Hematopoietic multipotent progenitor cell treated with erythropoietin and hydrocortisone succinate and interleukin-3 and kit ligand, for 8 days (in vitro differentiated cells): ENCODE measurements at places on chromosomes 6 and 20.

DNA sequence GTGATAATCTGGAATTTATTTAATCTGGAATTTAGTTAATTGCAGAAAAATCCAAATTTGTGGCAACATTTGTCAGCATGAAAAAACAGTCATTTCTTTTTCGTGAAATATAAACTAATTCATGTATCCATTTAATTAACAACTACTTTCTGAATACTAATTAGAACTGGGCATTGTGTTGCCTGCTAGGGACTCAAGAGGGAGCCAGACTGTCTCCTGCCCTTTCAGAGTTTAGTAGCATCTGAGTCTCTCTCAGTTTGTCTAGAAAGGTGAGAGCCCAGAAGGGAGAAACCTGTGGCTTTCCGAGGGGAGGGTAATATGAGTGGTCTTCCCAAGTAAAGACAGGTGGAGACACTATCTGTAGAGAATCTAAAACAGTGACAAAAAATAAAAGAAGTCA is 210.9 kb upstream of the HDDC2 start:
- peak; percentile 35 for DNase-seq

DNA sequence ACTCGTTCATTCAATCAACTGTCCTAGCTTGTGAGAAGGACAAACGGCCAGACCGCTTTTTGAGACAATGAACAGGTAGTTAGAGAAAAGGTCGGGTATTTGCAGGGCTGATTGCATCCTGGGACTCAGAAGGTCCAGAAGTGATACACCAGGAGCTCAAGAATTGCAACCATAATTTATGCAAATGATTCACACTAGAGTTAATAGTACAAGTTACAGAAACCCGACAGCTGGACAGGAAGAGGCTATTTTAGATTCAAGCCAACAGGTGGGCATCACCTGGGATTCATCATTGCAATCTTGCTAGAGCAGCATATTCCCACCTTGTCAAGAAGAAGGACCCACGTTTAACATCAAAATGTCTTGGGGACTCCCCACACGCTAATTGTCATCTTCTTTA is 83.5 kb downstream of the TNFAIP3 start:
- no peak for DNase-seq

DNA sequence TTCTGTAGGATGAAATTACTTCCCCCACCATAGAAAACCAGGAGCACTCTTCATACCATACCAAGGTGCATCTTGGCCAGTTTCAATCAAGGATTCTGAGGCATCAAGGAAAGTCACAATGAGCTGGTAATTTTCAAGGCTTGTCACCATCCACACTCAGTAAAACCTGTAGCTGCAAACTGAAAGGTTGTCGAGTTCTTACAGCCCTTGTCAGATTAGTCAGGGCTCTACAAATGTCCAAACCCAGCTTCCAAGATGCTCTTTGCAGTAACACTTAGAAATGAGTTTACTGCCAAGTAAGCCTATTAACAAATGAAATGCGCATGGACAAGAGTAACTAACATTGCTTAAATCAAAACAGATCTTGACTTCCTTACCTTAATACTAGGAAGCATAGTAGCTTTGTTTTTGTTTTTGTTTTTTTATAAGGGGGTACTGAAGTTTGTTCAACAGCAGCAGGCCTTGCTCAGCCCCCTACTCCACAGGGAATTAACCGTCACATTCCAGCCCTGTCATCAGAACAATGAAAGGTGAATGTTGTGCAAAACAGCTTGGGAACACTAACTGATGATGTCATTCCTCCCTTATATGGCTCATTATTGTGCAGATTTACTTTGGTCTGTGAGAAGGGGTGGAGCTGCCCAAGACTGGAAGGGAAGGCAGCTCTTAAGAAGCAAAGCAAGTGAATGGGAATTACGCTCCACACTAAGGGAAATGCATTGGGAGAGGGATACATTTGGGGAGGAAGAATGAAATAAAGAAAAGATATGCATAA is 49.9 kb upstream of the TMEM30A start:
- DNase-seq: no peak

DNA sequence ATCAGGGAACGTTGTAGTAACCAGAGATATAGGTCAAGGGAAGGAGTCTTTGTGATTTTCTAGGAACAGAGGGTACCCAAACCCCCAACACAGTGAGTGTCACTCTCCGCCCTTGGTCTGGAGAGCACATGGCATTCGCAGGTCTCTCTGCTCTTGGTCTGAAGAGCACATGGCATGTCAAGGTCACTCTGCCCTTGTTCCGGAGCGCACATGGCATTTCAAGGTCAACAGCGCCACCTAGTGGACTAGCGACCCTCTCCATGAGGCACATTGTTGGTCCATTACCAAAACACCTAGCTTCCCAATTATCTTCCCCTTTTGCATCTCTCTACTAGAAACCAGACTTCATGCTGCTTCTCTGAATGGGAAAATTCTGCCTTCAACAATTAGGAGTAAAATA is 260.0 kb downstream of the C6orf118 start:
- peak; percentile 60 for DNase-seq

GRCh38 chr20:57592263-57593092 is 27.7 kb downstream of the ZBP1 start:
- DNase-seq: no peak

DNA sequence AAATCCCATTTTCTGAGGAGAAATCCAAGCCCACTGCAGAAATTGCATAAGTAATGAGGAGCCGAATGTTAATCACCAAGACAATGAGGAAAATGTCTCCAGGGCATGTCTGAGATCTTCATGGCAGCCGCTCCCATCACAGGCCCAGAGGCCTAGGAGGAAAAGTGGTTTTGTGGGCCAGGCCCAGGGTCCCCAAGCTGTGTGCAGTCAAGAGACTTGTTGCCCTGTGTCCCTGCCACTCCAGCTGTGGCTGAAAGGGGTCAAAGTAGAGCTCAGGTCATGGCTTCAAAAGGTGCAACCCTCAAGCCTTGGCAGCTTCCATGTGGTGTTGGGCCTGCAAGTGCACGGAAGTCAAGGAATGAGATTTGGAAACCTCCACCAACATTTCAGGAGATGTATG is 276.6 kb downstream of the KHDRBS2 start:
- no peak for DNase-seq

GRCh38 chr20:2364044-2364443 is 16.7 kb upstream of the TGM6 start:
- no peak for DNase-seq

DNA sequence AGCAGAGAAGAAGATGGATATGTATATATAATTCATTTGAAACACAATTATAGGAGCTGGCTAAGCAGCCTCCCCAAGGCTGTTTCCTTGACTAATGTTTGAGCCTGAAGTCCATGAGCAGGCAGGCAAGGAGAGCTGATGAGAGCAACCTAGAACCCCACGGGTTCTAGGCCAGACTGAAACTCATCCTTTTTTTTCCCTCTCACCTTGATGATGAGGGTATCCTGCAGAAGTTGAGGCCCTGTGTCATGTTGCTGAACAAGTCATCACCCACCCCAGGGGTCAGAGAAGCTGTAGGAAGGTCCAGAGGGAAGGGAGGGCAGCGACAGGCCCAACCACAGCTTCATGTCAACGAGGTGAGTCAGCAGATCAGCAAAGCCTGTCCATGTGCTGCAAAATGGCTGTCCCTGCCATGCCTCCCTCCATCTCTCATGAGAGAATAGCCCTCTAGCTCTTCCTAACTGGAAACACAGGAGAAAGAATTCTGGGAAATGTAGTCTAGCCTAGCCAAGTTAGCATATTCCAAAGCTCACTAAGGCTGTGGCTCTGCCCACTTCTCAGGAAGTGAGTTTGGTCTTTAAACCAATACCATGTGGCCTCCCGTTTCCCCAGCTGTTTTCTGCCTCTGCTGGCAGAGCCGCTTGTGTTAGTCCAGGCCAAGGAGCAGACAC is 91.3 kb upstream of the DTNBP1 start:
- no peak for DNase-seq

GRCh38 chr6:6003621-6004366 is 2.9 kb downstream of the NRN1 start:
- no peak for DNase-seq

- DNase-seq: no peak
Measured at GRCh38 chr6:141212296-141212695, 920.4 kb upstream of the GJE1 start.

- DNase-seq: no peak
Measured at GRCh38 chr6:46891252-46891795, 30.4 kb downstream of the ADGRF5 start.

GRCh38 chr6:112040956-112041355 is 12.9 kb upstream of the CCN6 start:
- no peak for DNase-seq

DNA sequence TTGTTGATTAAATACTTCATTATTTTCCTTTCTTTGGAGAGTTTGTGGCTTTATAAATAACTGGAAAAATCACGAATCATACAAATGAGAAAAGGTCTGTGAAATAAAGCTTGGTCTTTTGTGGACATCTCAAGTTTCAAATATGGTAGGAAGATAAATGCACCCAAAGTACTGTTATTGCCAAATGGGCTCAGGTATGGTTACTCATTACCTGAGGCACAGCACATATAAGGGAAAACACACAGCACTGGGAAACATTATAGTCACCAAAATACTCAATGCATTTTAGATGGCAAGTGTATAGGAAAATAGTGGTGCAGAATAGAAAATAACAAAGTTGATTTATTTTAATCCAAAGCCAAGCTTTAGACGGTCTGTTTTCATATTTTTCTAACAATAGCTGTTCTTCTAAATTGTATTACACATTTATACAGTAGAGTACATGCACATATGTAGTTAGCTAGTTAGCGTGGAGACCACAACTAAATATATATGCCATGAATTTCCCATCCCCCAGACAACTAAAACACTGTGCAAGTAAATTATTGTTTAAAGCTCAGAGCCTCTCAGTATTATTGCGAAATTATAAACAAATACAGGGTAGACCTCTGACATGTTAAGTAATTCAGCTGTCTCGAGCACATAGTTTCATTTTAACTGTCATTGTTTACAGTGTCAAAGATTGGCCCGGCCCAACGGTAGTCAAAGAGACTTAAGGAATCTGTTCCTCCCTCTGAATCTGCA is 336.0 kb downstream of the SYNE1 start:
- DNase-seq: no peak

DNA sequence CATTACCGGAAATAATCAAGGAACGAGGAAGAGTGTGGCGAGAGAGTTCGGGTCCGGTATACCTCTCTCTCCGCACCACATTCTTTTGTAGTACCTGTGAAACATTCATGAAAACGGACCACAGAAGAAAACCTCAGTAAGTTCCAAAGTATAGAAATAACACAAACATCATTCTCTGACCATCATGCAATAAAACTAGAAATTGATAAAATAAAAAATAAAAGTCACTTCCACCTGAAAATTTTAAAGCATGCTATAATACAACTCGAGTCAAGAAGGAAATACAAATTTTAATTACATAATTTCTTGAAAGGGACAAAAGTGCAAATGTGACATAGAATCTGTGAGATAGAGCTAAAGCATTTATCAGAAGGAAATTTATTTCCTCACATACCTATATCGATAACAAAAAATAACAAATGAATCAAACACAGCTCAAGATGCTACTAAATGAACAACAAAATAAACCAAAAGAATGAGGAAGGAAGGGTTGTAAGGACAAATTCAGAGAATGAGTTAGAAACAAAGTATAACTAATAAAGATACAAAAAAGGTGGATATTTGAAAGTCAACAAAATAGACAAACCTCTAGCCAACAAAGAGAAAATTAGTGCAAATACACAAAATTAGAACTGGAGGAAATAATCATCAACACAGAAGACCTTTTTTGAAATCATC is 84.2 kb downstream of the TRIM27 start:
- no peak for DNase-seq

GRCh38 chr6:94005835-94006234 is 586.5 kb upstream of the EPHA7 start:
- no peak for DNase-seq

GRCh38 chr6:107106165-107106564 is 9.2 kb downstream of the BEND3 start:
- no peak for DNase-seq

DNA sequence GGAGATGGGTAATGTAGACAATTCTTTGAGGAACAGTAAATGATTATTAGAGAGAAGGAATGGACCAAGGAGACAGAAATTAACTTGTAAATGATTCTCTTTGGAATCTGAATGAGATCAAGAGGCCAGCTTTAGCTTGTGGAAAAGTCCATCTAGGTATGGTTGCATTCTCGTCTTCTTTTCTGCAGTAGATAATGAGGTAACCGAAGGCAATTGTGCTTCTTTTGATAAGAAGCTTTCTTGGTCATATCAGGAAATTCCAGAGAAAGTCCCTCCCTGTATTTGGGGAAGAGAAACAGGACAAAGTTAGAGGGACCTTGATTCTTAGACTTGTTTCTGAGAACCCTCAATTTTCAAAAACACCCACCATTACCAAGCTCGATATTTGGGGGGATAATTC is 109.1 kb upstream of the PRSS16 start:
- DNase-seq: peak; percentile 89

DNA sequence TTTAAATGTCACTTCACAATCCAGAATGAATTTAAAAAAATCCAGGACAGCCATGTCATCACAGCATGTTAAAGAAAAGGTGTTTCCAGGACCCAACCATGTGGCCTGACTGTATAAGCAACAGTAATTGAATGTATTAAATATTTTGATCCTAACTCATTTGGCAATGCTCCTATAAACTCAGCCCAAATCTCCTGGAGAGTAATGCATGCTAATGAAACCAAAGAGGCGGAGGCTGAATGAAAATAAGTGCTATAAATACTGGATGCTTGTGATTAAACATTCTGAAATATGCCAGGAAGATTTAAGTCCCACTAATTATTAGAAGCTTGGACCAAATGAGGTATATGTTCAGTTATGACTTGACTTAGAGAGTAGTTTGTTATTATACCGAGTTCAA is 486.8 kb downstream of the FRK start:
- no peak for DNase-seq

GRCh38 chr6:31397901-31398525 is 5.4 kb upstream of the MICA start:
- DNase-seq: no peak

DNA sequence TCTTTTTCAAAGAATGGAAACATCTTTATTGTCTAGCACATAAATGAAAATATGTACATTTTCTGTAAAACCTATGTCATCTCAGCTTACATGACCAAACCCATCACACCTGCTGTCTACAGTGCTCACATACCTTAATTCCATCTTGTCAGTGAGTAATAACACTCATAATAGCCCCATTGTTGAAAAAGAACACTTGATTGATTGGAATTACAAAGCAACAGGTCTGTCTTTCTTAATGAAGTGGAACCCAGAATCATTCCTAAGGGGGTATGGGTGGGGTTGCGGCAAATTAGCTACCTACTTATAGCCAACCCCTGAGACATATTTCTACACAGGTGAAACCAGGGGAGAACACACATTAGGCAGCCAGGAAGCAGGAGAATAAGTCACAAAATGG is 20.2 kb downstream of the ADGRF4 start:
- no peak for DNase-seq

DNA sequence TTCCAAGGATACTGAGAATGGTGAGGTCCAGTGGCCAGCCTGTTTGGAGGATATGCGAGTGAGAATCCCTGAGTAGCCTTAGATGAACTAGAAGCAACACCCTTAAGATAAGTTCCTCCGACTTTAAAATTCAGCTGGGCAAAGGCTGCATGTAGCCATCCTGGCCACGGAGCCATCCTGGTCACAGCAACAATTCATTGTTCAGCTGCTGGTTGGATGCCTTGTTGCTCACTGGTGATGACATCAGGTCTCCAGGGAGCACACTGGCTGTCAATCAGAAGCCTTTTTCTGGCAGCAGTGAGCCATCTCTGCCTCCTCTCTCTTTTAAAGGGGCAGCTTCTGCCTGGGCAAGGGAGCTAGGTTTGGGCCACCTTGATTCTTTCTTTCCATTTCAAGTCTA is 22.4 kb upstream of the RIMS4 start:
- no peak for DNase-seq
